Peyer's patch (tissue), 4 donors: ENCODE measurements at places on chromosomes 13 and 19. TPM values are rescaled to one million over a fixed set of nuclear protein-coding genes. Genes with fewer than 3 reads are reported as not detected.

CYP2A7 gene
- not detected for total RNA-seq

EFNA2 gene
- total RNA-seq, result 32.9 TPM

- H3K27ac ChIP-seq, result peak overlapping the region; percentile 89
- H3K36me3 ChIP-seq, result no peaks in the 10 kb centered on the region
- peak overlapping the region; percentile 85 for H3K4me3 ChIP-seq
- H3K27me3 ChIP-seq, result no peaks in the 10 kb centered on the region
Observed at GRCh38 chr13:32537580-32538142, 934 bp downstream of the N4BP2L2 start.

PRR19 gene
- total RNA-seq, result not detected

DNA sequence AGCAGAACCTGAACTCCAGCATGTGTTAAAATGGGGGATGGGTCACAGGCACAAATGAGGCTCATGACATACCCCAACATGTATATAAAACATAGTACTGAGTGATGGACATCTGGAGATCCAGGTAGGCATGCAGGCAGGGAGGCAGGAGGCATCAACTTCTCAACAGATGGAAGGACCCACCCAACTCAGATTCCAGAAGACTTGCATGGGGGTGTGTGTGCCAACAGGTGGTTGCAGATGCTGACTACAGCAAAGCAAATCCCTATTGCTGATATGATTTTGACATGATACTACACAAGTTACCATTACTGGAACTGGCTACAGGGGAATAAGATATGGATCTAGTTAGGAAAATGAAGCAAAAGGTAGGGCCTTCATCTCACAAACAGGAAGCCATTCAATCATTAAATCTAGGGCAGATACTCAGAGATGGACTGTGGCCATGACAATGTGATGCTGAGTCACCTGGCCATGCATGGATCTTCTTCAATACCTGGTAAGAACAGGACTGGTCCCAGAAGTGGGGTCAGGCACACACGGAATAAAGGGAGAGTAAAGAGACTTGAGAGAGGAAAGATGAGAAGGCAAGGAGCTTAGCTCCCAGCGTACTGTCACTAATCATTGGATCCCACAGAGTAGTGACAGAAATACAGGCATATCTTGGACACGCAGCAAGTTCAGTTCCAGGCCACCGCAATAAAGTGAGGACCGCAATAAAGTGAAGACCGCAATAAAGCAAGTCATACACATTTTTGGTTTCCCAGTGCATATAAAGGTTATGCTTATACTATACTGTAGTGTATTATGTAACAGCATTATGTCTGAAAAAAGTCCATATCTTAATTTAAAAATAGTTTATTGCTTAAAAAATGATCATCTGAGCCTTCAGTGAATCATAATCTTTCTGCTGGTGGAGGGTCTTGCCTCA, 91.3 kb downstream of the USP12 start:
- no peaks in the 10 kb centered on the region for H3K27me3 ChIP-seq
- H3K36me3 ChIP-seq, result no peaks in the 10 kb centered on the region
- no peak overlapping the region for H3K4me3 ChIP-seq
- no peak for DNase-seq
- H3K27ac ChIP-seq, result no peak overlapping the region
- H3K4me1 ChIP-seq, result no peaks in the 10 kb centered on the region

PODNL1 gene
- total RNA-seq, result not detected

KLK1 gene
- total RNA-seq, result 56.7 TPM

DNA sequence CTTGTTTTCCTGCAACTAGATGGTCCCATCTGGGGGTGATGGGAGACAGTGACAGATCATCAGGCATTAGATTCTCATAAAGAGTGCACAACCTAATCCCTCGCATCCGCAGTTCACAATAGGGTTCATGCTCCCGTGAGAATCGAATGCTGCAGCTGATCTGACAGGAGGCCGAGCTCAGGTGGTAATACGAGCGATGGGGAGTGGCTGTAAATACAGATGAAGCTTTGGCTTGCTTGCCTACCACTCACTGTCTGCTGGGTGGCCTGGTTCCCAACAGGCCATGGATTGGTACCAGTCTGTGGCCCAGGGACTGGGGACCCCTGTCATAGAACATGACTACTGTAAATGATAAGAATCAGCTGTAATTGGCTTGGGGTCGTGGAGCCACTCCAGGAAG, 28.0 kb downstream of the WDR88 start:
- no peaks in the 10 kb centered on the region for H3K36me3 ChIP-seq
- no peaks in the 10 kb centered on the region for H3K27me3 ChIP-seq
- H3K4me1 ChIP-seq, result no peaks in the 10 kb centered on the region
- H3K4me3 ChIP-seq, result no peak overlapping the region

DNA sequence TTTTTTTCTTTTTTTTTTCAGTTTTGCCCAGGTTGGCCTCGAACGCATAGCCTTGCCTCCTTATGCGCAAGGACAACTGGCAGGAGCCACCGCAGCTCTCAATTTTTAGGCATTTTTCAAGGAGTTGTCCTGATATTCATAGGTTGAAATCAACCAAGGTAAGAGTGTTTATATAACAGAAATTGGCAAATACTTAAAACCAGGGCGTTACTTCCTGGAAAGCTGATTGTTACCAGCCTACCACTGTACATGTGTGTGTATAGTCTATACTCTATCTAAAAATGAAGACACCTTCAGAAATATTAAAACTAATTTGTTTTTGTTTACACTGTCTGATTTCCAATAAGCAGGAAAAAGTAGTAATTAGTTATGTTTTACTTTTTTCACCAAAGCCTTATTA, 39.2 kb downstream of the GPC6 start:
- H3K27ac ChIP-seq, result no peak overlapping the region
- no peak for DNase-seq
- H3K4me3 ChIP-seq, result no peak overlapping the region

DNA sequence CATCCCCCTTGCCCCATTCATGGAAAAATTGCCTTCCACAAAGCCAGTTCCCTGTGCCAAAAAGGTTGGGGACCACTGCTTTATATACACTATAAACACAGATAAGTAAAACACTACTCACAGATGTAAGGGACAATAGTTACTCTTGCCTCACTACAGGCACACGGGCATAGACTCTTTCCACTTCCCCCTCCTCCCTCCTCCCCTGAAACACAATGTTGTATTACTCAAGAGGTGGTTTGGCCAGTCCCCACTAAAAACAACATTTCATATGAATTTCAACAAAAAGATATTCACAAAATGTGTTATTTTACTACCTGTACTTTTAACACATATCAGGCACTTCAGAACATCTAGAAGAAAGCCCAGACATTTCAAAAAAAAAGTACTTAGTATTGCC, 45.1 kb downstream of the EPSTI1 start:
- DNase-seq, result no peak
- no peaks in the 10 kb centered on the region for H3K27me3 ChIP-seq
- H3K4me3 ChIP-seq, result no peak overlapping the region
- H3K4me1 ChIP-seq, result no peaks in the 10 kb centered on the region
- H3K27ac ChIP-seq, result no peak overlapping the region

GRCh38 chr13:29020314-29020713, 200.2 kb downstream of the MTUS2 start:
- no peaks in the 10 kb centered on the region for H3K4me1 ChIP-seq
- DNase-seq, result no peak
- H3K4me3 ChIP-seq, result no peak overlapping the region
- no peaks in the 10 kb centered on the region for H3K27me3 ChIP-seq
- no peak overlapping the region for H3K27ac ChIP-seq
- H3K36me3 ChIP-seq, result no peaks in the 10 kb centered on the region

SLC25A41 gene
- not detected for total RNA-seq

GRCh38 chr13:108463340-108463739, 166.1 kb upstream of the MYO16 start:
- H3K4me3 ChIP-seq, result no peak overlapping the region
- H3K36me3 ChIP-seq, result no peaks in the 10 kb centered on the region
- H3K27me3 ChIP-seq, result no peaks in the 10 kb centered on the region
- DNase-seq, result no peak
- H3K27ac ChIP-seq, result no peak overlapping the region
- no peaks in the 10 kb centered on the region for H3K4me1 ChIP-seq
